Psoas muscle (tissue), 8 donors: ENCODE measurements at places on chromosomes 12 and 14.

DNA sequence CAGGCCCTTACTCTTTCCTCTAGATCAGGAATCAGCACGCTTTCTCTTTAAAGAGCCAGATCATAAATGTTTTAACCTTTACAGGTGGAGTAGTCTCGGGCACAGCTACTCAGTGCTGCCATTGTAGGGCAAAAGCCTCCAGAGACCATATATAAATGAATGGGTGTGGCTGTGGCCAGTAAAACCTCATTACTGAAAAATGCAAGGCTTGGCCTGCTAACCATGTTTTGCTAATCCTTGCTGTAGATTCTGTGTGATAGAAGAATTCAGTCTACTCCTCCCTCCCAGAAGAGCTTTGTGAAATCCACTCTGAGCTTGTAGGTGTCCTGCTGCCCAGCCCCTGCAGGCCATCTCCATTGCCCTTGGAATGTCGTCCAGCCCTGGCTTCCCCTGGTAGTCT lies 58.1 kb downstream of the HSP90AA1 start:
- DNase-seq = no peak

GRCh38 chr14:91177073-91178034 lies 63.5 kb downstream of the DGLUCY start:
- DNase-seq = peak; percentile 44

GRCh38 chr14:23694949-23695663 lies 58.9 kb downstream of the DHRS2 start:
- no peak for DNase-seq

- no peak for DNase-seq
Measured at GRCh38 chr14:89899917-89900663, 54.4 kb downstream of the EFCAB11 start.

DNA sequence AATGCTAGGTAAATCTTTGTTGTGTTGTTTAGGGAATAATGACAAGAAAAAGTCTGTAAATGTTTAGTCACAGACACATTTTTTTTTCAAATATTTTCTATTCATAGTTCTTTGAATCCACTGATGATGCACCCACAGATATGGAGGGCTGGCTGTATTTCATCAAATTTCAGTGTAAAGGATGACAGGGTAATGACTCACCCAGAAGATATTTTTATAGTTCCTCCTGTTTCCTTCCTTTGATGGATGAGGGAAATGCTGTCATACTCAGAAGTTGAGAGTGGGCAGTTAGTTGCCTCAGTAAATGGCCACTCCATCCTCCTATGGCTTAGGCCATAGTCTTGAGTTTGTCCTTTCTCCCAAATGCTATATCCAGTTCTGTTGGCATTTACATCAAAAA lies 76.9 kb upstream of the REP15 start:
- no peak for DNase-seq

DNA sequence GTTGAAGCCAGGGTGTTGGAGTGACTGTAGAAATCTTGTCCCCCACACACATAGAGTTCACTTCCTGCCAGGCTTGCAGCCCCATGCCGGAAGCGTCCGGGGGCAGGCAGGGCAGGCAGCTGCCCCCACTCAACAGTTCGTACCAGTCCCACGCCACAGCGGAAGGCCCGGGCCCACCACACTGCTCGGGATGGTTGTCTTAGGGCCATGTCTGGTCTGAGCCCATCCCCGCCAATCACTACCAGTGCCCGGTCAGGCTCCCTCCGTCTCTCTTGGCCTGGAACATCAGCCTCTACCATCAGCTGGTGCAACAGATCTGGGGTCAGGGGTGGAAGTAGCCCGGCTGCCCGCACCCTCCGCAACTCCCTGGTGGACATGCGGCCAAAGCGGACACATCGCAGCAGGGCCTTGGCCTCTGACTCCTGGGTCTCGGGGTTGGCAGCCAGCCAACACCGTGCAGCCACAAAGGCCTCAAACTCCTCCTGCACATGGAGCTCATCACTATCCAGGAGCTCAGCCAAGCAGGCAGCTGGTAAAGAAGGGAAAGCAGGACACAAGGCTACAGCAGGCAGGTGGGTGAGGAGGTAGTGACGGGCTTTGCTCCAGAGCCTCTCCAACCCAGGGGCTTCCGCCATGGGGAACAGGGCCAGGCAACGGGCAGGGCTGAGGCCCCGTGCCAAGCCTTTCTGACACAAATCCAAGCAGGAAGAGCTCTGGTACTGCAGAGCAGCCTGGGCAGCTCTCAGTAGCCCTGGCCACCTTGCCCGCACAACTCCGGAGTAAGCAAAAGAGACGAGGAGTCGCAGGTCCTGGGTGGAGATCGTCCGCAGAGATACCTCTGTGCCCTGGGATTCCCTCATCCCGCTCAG lies 5.9 kb downstream of the KLHL33 start:
- DNase-seq = no peak

GRCh38 chr14:79608446-79608845 lies 602.9 kb downstream of the DIO2 start:
- no peak for DNase-seq

DNA sequence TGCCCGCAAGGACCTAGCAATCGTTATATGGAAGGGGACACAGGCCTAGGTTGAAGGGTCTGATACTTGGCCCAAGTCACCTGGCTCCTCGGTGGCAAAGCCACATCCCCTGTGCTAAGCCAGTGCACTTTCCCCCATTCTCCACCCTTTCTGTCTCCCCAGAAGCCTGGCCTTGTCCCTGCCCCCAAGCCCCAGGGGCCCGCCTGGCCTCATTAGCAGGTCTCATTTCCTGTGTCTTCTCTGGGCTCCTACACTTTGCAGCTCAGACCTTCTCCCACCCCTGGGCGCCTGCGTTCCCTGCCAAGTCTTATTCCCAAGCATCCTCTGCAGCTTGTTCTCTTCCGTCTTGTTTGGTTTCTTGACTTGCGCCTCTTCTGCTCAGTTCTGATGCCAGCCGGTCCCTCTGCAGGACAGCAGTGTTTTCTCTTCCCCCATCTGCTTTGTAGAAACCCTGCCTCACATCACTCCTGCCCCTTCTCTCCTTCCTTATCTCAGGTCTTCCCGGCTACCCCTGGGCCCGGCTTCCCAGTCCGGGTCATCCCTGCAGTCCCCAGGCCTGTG lies 66.7 kb downstream of the SLC24A4 start:
- no peak for DNase-seq

DNA sequence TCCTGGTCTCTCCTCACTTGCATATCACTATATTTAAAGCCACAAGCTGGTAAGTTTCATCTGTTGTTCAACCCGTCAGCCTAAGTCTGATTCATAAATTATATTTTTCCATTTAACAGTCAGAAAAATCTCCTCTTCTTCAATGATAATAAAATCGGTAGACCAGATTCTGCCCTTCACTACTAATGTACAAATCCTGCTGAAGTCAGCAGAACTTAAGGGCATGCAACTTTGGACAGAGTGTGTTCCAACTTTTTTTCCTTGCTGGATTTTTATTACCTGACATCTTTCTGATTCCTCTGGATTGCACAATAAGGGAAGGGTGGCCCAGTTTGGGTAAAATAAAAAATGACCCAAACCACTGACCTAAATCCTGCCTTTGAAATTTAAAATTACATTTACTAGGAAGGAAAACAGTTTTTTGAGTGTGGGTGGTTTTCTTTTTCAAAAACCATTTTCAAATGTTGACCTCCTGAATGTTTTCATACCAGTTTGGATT lies 125.4 kb upstream of the DIO2 start:
- DNase-seq = no peak

DNA sequence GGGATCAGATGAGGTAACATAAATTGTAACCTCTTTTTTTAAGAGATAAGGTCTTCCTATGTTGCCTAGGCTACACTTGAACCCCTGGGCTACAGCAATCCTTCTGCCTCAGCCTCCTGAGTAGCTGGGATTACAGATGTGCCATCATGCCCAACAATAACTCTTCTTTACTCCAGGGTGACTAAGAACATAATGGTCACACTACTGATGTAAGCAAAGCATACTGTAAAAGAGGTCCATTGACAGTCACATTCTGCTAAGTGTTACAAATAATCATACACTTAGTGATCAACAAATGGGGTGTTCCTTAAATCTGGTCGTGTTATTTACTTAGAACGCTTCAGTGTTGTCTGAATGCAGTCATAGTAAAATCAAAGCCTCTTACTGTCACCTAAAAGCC lies 68.9 kb downstream of the EPS8 start:
- no peak for DNase-seq

DNA sequence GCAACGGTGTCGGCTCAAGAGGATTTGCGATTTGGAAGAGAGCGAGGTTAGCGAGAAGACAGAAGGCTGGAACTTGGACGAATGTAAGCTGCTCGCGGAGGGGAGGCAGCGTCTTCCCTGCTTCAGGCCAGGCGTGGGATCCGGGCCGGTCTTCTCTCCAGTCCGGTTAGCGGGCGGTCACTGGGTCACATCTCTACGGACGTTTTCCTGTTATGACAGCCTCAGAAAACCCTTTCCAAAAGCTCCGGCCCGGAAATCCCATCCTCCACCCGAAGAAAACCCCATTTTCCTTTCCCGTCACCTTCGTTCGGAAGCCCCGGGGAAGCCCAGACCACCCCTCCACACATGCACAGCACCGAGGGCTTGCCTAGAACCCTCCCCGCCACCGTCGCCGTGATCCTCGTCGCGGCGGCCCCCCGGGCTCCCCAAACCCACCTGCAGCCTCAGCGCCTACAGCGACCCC lies 268 bp downstream of the NDUFB1 start:
- peak; percentile 44 for DNase-seq

DNA sequence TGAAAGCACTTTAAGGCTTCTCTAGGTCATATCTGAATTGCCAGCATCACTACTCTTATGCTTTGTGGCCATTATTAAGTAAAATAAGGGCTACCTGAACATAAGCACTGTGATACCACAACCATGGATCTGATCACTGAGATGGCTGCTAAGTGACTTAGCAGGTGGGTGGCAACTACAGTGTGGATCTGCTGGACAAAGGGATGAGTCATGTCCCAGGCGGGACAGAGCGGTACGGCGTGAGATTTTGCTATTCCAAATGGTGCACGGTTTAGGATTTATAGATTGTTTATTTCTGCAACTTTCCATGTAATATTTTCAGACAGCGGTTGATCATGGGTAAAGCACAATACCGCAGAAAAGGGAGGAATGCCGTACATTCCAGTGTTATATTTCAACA lies 39.4 kb downstream of the MLXIP start:
- no peak for DNase-seq

DNA sequence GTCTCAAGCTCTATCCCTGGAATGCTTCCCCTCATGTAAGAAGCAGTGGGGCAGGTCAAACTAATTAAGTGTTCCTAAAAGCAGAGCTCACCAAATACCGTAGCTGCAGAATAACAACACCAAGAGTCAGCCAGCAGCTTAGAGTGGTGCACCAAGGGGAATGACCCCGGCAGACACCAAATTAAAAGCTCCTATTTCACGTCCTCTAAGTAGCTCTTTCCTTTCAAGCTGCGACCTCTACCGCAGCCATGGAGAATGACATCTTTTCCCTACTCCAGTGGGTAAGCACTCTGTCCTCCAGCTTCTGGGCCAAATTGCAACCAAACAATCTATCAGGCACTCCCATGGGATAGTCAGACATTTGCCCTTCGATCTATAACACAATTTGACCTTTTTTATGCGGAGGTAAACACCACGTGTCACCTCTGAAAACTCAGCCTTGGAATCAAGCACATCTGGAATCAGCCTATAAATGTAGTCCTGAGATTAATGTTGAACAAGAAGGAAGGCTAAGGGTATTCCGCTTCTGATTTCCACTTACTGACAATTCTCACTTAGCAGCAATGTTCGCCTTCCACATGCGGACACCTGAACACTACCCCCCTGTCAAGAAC lies 67.6 kb upstream of the CDKN3 start:
- no peak for DNase-seq

DNA sequence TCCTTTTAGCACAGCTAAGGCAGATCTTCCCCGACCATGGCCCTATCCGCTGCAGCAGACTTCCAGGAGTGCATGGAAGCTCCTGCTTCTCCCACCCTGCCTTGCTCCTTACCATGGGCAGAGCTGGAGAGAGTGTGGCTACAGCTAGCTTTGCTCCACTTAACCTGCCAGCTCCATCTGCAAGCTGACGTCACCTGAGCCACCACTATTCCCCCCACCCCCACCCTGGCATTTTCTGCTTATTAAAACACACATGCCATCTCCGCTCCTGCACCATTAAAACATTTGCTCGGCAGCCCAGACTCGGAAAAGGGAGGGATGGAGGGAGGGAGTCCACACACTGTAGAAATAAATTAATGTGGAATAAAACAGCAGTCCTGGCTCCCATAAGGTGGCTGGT lies 67.8 kb downstream of the TUNAR start:
- no peak for DNase-seq

GRCh38 chr14:55450124-55450523 lies 9.7 kb upstream of the TBPL2 start:
- DNase-seq = no peak

DNA sequence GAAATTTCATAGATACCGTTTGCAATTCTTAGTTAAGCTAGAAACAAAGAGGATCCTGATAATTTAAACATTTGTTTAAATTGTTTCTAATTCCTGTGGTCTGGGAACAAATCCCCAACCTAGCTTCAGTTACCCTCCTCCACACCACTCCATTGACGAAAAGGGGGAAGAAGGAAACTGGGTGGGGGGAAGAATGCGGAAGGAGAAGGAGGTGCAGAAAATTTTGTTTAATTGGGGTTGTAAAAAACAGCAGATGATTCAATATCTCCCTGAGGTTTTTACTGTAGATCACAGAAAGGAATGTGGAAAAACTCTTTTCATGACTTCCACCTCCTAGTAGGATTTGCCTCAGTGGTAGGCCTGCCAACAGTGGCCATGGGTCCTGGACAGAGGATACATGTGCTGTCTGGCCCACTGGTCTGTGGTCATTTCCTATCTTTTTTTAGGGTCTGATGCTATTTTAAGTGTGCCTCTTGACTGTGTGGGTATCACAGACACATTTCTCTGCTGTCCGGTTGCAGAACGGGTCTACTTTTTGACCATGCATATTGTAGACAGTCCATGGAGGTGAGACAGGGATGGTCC lies 122.9 kb upstream of the PCED1B start:
- no peak for DNase-seq

GRCh38 chr14:94398182-94398479 lies 9.7 kb upstream of the SERPINA1 start:
- no peak for DNase-seq

GRCh38 chr14:93811676-93812075 lies 23.4 kb upstream of the PRIMA1 start:
- DNase-seq = no peak

- DNase-seq = no peak
Measured at GRCh38 chr12:6088921-6089747, 35.3 kb downstream of the VWF start.

- no peak for DNase-seq
Measured at GRCh38 chr12:102433304-102433703, 47.1 kb downstream of the IGF1 start.

DNA sequence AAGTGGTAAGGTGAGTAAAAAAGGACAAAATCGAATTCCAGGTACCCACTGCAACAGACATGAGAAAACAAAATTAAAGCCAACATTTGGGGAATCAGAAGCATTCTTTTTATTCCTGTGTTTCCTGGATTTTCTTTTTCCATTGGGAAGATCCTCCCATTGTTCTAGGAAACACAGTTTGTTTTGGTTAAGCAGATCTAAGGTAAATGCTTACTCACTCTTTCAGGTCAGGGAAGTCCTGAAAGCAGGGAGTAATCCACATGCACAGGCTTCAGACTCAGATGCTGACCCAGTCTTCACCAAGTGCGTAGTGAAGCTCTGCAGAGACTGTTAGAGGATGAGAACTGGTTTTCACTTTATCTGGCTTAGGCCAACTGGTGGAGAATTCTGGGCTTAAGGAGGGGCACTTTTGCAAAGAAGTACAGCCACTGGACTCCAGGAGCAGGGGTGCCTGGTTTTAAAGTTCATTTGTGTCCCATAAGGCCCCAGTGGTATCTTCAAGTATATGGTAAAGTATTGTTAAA lies 57.7 kb downstream of the RPAP3 start:
- no peak for DNase-seq

- DNase-seq = no peak
Measured at GRCh38 chr14:104512061-104512460, 67.5 kb upstream of the C14orf180 start.
